Pericardium fibroblast (primary cell): ENCODE measurements at places on chromosomes 11 and 22. TPM values are rescaled to one million over a fixed set of nuclear protein-coding genes. Genes with fewer than 3 reads are reported as not detected.

The PRR33 gene
- not detected in 2 replicates for total RNA-seq

The KCNK4 gene
- total RNA-seq, result 0.26 TPM in 1 of 2 replicates, not detected in the other

The OR51D1 gene
- total RNA-seq, result not detected in 2 replicates

The OR5D13 gene
- not detected in 2 replicates for total RNA-seq

The MCAM gene
- 23.2 and 36.8 TPM in 2 replicates for total RNA-seq

The APOL3 gene
- total RNA-seq, result 8.8 and 17.8 TPM in 2 replicates

The CNGA4 gene
- total RNA-seq, result not detected in 2 replicates

The ARHGAP42 gene
- total RNA-seq, result 2.4 and 5.0 TPM in 2 replicates

The OR52E8 gene
- not detected in 2 replicates for total RNA-seq

The ALG9 gene
- total RNA-seq, result 21.2 and 29.3 TPM in 2 replicates

The GPHA2 gene
- 0.35 TPM in 1 of 2 replicates, not detected in the other for total RNA-seq

The C11orf86 gene
- not detected in 2 replicates for total RNA-seq

The KRTAP5-11 gene
- total RNA-seq, result not detected in 2 replicates

The OR8D4 gene
- total RNA-seq, result not detected in 2 replicates

The GTSE1 gene
- total RNA-seq, result 0.60 and 0.82 TPM in 2 replicates

The KLHDC7B gene
- total RNA-seq, result 1.8 and 2.4 TPM in 2 replicates

The APLNR gene
- 3.4 TPM in 1 of 2 replicates, not detected in the other for total RNA-seq

The CCDC116 gene
- not detected in 2 replicates for total RNA-seq

The IRAG1 gene
- 1.0 and 4.2 TPM in 2 replicates for total RNA-seq

The SCN4B gene
- total RNA-seq, result not detected in 2 replicates

The SYT9 gene
- not detected in 2 replicates for total RNA-seq

The HEPN1 gene
- not detected in 2 replicates for total RNA-seq

The CRACR2B gene
- total RNA-seq, result 0.70 and 3.3 TPM in 2 replicates

The DPP3 gene
- 24.4 and 52.5 TPM in 2 replicates for total RNA-seq

The INS gene
- total RNA-seq, result not detected in 2 replicates

The CARD16 gene
- total RNA-seq, result 2.6 and 7.1 TPM in 2 replicates

The MMP12 gene
- not detected in 2 replicates for total RNA-seq

The FAM180B gene
- 0.12 and 1.3 TPM in 2 replicates for total RNA-seq

The ANGPTL5 gene
- total RNA-seq, result not detected in 2 replicates

The BEST1 gene
- 1.5 and 3.7 TPM in 2 replicates for total RNA-seq

The MYOD1 gene
- 0.51 TPM in 1 of 2 replicates, not detected in the other for total RNA-seq
